ENCODE measurements at places on chromosomes 11 and 22. TPM values are rescaled to one million over a fixed set of nuclear protein-coding genes. Genes with fewer than 3 reads are reported as not detected.

- no peak for DNase-seq
Observed at GRCh38 chr22:47367993-47368945, 605.8 kb downstream of the TBC1D22A start.

GRCh38 chr22:25465949-25466348 is 98.5 kb upstream of the GRK3 start:
- DNase-seq: no peak

GRCh38 chr22:27651486-27651885 is 150.1 kb downstream of the MN1 start:
- no peak for DNase-seq

GRCh38 chr11:67523556-67524479 is 572 bp upstream of the CABP2 start:
- DNase-seq: no peak

DNA sequence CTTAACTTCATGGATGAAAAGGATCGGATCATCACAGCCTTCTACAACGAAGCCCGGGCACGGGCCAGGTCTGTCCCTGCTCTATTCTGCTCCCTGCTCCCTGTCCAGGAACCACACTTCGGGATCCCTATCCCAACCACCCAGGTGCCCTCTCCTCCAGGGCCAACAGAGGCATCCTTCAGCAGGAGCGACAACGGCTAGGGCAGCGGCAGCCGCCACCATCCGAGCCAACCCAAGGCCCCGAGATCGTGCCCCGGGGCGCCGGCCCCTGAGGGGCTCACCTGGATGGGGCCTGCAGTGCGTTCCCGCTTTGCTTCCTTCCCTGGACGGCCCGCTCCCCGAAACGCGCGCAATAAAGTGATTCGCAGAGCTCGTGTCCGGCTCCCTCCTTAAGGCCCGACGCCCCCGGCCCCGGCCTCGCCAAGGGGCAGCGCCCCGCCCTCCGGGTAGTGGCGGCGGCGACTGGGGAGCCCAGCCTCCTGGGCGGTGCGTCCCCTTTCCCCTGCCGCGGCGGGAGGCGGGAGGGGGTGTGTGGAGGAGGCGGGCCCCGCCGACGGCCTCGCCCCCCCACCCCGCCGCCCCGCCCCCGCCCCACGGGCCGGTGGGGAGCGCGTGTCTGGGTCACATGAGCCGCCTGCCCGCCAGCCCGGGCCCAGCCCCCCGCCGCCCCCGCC is at the start of gene VEGFB:
TSS of gene VEGFB (plus strand) at position 672 of the 674 bp plus-strand sequence. CDS start 250 bp downstream, outside the sequence.
- DNase-seq: peak; percentile 77

DNA sequence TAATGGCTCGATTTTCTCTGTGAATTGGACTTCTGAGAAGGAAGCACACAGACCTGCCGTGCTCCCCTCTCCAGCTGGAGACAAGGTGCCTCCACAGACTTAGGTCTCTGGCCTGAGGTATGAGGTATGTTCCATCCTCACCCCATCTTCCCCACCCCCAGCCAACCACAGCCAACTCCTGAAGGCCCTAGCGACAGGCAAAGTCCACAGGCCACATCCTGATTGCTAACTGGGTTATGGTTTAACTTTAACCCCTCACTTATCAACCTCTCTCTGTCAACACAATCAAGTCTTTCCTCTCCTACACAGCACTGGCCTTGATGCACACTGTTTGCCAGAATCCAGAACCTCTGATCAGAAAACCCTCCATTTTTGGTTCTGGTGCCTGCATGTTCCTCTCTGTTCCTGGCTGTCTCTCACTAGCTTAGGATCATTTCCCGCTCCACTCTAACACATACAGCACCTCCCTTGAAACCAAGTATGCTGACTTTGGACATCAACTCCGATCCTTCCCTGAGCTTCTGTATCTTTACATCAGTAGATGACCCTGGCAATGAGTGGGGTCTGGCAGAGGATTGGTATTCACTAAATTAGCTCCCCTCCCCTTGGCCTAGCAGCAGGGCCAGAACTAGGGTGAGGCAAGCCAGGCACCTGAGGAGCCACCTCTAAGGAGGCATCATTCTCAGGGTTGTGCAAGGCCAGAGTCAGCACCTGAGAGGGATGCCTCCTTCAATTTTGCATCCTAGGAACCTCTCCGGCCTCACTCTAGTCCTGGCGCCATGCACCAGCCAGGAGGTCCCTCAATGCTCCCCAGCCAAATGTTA is 22.0 kb downstream of the JAML start:
- DNase-seq: no peak

- DNase-seq: no peak
Observed at GRCh38 chr11:23711981-23712380, 784.9 kb upstream of the LUZP2 start.

GRCh38 chr22:21673534-21674321 is 7.9 kb downstream of the PPIL2 start:
- no peak for DNase-seq

The LARGE2 gene
- total RNA-seq: 2.4 TPM

The SCGB1A1 gene
- 5,001 TPM for total RNA-seq

Data from lung (tissue), 17 donors.